ENCODE measurements at places on chromosomes 7 and 10.

GRCh38 chr7:50595491-50596102, 30.4 kb upstream of the DDC start:
- no peak for DNase-seq

GRCh38 chr7:140080919-140081318, 18.2 kb upstream of the PARP12 start:
- DNase-seq, result no peak

- DNase-seq, result no peak
Observed at GRCh38 chr10:130014263-130015074, 50.4 kb upstream of the EBF3 start.

DNA sequence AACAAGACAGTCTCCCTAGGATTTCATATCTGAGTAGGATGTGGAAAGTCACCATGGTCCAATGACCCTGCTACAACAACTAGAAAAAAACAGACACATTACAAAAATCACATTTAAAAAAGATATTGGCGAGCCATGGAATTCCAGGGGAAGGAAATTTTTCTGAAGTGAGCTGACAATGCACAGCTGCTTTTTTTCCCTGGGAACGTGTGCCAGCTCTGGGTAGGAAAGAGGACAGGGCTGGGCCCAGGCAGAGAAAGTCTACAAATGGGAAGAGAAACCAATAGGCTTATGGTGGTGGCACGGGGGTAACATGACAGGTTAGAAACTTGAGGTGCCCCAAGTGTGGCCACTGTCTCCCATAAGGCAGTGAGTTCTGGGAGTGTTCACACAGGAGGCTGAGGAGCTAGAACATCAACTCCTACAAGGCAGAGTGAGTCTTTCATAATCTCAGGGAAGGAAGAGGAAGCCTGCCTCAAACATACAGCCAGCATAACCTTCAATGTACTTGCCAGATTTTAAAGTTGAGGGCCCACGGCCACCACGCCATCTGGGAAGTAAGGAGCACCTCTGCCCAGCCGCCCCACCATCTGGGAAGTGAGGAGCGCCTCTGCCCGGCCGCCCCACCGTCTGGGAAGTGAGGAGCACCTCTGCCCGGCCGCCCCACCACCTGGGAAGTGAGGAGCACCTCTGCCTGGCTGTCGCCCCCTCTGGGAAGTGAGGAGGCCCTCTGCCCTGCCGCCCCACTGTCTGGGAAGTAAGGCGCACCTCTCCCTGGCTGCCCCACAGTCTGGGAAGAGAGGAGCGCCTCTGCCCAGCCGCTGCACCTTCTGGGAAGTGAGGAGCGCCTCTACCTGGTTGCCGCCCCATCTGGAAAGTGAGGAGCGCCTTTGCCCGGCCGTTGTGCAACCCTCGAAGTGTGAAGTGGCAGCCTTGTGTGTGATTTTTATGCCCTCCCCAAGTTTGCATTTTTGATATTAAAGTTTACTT, 5.9 kb downstream of the FBXL13 start:
- no peak for DNase-seq

DNA sequence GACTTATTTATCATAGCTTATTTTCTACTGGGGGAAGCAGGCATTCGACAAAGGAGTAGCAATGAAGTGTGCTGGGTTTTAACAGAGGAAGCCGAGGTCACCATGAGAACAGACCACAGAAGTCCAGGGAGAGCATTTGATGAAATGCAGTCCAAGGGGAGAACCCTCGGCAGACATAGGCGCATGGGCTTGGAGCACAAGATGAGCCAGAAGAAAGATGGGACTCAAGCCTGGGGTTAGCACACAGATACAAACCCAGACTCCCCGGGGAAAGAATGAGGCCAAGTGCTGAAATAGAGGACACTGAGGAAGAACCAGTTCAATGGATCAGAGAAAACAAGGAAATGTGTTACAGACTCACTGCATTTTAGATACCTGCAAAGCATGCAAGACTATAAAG, 209.5 kb downstream of the FAM107B start:
- DNase-seq, result no peak

- no peak for DNase-seq
Observed at GRCh38 chr10:77879710-77880109, 46.8 kb downstream of the DLG5 start.

- DNase-seq, result no peak
Observed at GRCh38 chr7:42254217-42254616, 17.2 kb upstream of the GLI3 start.

DNA sequence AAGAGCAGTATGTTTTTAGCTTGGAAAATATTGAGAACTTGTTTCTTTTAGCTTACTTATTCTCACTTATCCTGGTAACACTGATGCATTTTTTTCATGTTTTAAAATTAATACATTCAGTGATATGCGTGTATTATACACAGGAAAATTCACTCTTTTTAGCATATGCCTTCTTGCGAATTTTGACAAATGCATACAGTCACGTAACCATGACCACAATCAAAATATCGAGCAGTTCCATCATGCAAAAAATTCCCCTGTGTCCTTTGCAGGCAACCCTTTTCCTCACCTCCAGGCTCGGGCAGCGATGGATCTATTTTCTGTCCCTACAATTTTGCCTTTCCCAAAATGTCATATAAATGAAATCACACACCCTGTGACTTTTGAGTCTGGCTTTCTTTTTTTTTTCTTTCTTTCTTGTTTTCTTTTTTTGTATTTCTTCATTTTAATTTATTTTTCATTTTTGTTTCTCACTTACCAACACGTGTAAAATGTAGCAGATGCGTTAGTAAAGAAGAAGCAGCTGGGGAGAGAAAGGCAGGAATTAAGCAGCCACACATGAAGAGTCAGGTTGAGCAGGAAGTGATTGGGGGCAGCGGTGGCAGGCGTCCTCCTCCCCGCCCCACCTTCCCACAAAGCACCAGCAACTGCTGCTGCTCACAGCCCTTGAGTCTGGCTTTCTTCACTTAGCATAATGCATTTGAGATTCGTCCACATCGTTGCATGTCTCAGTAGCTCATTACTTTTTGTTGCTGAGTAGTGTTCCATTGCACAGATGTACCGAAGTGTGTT, 29.9 kb downstream of the ADRB1 start:
- no peak for DNase-seq

DNA sequence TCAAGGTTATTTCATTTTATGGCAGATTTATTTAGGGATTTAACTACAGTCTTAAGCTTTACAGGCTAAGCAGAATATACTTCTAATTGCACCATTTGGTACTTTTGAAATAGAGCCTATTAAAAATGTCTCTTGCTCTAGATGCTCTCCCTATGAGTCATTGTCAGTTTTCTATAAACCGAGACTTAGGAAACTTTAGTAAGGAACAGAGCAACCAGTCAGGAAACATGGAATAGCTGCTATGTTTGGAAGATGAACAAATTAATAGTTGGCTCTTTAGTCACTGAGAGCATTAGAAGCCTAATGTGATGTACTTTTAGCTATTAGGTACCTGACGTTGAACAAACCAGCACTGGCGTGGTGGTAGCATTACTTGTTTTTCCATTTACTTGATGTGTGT, 35.3 kb downstream of the INPP5F start:
- no peak for DNase-seq

GRCh38 chr10:127962205-127962604, 55.3 kb downstream of the PTPRE start:
- no peak for DNase-seq

DNA sequence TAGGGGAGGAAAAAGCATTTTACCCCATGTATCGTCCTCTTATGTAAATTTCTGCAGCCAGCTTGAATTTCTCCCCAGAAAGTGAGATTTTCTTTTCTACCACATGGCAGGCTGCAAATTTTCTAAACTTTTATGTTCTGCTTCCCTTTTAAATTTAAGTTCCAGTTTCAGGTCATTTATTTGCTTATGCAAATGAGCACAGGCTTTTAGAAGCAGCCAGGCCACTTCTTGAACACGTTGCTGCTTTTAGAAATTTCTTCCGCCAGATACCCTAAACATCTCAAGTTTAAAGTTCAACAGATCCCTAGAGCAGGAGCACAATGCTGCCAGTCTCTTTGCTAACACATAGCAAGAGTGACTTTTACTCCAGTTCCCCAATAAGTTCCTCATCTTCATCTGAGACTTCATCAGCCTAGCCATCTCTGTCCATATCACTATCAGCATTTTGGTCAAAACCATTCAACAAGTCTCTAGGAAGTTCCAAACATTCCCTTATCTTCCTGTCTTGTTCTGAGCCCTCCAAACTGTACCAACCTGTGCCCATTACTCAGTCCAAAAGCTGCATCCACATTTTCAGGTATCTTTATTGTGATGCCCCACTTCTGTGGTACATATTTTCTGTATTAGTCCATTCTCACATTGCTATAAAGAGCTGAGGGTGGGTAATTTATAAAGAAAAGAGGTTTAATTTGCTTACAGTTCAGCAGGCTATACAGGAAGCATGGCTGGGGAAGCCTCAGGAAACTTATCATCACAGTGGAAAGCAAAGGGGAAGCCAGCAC, 16.3 kb downstream of the EZH2 start:
- DNase-seq, result no peak

Measured in stimulated activated CD8-positive, alpha-beta memory T cell treated with anti-CD3 and anti-CD28 coated beads, Interleukin-15, amount 100 ng/mL, for 48 hours (primary cell).